ENCODE measurements at places on chromosomes 16 and 17.

- no peak for DNase-seq
Measured at GRCh38 chr17:17947309-17947708, 24.9 kb downstream of the TOM1L2 start.

DNA sequence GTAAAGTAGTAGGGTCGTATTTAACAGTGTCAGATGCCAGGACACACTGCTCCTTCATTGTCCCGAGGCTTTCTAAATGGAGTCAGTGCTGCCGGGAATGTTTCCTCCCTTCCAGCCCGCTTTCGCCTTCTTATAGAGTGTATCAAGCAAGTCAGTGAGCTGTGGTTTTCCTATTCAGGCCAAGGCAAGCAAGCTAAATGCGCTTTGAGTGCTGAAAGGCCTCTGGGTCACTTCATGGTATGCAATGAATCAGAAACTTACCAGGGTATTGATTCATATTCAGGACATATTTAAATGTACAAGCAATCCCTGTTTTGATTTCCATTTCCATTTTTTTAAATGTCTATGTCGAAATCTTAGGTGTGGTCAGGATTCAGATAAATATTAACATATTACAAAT is 327.9 kb upstream of the SOX9 start:
- no peak for DNase-seq

- no peak for DNase-seq
Measured at GRCh38 chr16:79595231-79595641, 5.3 kb downstream of the MAF start.

DNA sequence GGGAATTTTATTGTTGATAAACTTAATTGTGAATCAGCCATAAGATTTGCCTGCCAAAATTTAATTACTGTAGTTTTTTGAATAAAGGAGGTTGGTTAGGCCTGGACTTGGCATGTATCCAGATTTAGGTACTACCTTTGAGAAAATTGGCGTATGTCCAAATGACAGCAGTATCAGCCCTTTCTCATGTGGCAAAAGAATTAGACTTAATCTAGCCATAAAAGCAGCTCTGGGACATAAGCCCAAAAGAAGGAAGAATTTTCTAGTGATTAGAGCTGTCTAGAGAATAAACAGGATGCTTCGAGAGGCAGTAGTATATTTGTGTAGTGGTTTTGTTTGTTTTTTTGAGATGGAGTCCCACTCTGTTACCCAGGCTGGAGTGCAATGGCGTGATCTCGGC is 27.7 kb downstream of the PPM1E start:
- DNase-seq = no peak

- DNase-seq = no peak
Measured at GRCh38 chr17:33090806-33091205, 99.2 kb downstream of the SPACA3 start.

- DNase-seq = no peak
Measured at GRCh38 chr16:57952909-57953308, 18.0 kb downstream of the CNGB1 start.

GRCh38 chr16:51550800-51551347 is 399.8 kb upstream of the SALL1 start:
- no peak for DNase-seq

- no peak for DNase-seq
Measured at GRCh38 chr17:82493226-82493781, 26.2 kb upstream of the FOXK2 start.

DNA sequence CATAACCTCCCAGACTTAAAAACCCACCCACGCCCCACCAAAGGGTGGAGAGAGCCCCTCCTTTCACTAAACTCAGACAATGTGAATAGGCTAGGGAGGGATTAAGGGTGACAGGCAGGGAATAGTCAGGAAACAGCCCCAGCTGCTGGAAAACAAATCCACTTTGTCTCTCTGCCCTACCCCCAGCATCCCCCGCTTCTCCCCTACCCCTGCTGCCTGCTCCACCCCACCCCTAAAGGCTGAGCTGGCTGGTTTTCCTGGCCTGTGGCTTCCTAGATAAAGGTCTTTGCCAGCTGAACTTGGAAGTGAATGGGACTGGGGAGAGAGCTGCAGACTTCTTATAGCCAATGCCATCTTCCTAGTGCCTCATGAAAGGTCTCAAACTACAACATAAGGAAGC is 15.0 kb downstream of the CAVIN1 start:
- DNase-seq = no peak

GRCh38 chr16:86739808-86740207 is 161.5 kb downstream of the FOXL1 start:
- DNase-seq = no peak

DNA sequence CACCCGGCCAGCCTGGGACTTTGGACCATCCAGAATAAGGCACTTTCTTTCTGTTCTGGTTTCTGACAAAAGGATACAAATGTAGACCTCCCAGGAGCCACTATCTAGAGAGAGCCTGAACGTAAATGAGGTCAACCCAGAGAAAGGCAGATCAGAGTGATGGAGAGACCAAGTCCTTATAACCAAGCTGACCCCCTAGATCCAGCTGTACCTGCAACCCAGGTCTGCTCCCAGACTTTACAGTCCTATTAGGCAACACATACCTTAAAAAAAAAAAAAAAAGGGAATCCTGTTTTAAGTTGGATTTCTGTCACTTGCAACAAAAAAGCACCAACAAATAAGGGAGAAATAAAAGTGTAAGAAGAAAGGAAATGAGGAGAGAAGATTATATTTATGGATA is 23.2 kb downstream of the CPPED1 start:
- no peak for DNase-seq

- DNase-seq = peak; percentile 22
Measured at GRCh38 chr17:13337864-13338371, 263.8 kb downstream of the HS3ST3A1 start.

- DNase-seq = no peak
Measured at GRCh38 chr17:1532836-1533602, 16.6 kb upstream of the INPP5K start.

DNA sequence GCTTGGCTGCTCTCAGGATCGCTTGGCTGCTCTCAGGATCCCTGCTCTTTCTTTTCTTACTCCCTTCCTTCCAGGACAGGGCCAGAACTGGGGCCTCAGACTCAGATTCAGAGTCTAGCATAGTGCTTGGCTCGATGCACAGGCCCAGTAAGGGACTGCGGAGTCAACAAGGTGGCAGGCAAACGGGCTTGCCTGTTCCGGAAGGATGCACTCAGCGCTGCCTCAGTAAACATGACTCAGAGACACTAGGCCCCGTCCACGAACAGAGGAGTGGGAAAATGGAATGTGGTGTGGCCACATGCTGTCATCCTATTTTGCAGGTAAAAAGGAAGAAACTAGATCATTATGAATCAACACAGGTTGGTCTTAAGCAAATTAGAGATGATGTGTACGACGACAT is 9.8 kb downstream of the SPHK1 start:
- DNase-seq = no peak

All from GM20000 (cell line).